ENCODE measurements at places on chromosomes 5 and 9.

DNA sequence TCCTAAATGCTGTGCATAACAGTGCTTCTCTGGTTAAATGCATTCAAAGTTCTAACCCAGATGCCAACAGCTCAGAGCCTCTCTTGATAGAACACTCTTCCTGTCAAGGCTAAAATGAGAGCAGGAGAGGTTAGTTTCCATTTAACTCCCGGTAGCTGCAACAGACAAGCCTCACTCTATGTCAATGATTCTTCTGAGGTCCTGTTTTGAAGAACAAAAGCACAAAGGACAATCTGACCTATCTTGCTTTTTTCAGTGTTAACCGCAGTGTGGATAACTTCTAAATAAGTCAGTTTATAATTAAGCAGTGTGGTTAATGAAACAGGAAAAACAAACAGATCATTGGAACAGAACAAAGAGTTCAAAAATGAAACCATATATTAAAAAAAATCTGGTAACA is 80.7 kb downstream of the ANKRD55 start:
- DNase-seq, result no peak

DNA sequence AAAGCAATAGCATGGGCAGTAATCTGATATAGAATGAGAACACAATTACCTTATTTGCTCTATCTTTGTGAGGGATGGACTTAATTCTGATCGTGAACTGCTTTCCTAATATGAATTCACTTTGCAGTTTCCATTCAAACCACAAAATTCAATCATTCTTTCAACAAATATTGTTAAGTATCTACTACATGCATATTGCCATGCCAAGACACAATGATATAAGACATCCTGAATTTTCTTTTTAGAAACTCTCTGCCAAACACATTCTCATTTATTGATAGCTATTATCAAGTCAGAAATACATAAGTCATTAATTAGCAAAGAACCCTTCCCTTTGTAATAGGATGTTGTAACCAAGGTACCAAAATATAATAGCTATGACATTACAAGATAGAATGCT is 121.6 kb upstream of the TARS1 start:
- no peak for DNase-seq

DNA sequence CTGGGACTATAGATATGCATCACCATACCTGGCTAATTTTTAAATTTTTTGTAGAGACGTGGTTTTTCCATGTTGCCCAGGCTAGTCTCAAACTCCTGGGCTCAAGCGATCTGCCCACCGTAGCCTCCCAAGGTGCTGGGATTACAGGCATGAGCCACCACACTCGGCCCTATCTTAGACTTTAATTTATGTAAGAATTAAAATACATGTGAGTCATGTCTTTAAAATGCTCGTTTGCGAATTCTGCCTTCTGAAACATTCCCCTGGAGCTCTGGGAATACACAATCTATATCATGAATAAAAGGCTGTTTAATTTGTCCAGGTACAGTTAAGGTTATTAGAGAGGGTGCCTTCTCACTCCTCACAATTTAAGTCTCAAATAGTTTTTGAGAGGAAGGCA is 32.8 kb downstream of the RHOBTB3 start:
- DNase-seq, result no peak

- DNase-seq, result no peak
These were observed 92.4 kb upstream of the CAST start for GRCh38 chr5:96569770-96570169.

GRCh38 chr9:78030296-78030552 is 1.4 kb downstream of the GNAQ start:
- DNase-seq, result no peak

- DNase-seq, result no peak
These were observed 15.9 kb downstream of the NFIL3 start for GRCh38 chr9:91407580-91408318.

GRCh38 chr5:171438738-171439137 is 19.3 kb downstream of the FGF18 start:
- DNase-seq, result no peak

DNA sequence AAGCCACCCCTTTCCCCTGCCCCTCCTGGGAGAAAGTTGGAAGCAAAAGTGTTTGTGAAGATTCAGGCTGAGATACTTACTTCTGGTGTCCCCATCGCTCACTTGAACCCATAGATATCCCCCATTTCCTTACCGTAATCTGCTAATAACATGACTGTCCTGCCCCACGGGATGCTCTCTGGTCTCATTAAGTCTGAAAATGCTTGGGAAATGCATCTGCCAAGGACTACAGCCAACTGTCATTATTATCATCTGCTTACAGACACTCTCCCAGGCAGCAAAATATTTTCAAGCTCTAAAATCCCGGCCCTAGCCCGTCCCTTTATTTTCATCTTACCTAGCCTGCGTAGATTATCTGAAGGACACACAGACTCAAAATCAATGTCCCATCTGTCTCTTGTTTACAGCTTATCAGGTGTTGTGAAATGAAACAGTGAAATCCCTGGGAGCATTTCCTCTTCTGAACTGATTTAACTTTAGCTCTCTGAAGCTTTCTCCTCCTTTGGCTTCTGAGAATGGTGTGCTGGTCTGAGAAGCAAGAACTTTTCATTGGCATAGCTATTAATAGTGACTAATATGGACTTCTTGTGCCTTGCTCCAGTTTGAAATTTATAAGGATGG is 126.9 kb upstream of the OSMR start:
- DNase-seq, result no peak

DNA sequence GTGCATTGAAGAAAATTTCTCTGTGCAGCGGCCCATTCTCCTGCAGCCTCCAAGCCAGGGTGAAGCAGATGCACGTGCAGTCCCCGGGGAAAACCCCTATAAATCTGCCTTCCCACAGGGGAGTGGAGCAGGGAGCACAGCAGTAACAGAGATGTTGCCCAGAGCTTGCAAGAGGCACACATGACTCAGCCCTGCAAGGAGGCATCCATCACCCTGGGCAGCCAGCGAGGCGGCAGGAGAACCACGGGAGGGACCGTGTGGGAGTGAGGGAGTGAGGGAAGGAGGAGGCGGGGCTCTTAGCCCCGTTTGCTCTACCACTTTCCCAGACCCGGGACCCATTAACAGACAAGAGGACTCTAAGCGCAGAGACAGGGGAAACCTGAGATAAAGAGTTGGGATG is 96.2 kb upstream of the ARAP3 start:
- no peak for DNase-seq

DNA sequence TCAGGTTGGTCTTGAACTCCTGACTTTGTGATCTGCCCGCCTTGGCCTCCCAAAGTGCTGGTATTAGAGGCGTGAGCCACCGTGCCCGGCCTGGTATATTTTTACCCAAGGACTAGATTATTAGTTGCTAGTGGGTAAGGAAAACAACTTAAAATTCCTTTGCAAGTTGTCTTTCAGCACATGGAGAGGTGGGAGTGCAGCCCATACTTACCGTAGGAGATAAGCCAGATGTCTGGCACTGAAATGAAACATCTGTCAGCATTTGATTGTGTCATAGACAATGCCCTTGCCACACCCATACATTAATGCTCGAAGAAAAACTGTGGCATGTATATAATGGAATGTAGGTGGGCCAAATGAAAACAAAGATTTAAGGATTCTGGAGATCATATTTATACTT is 36.6 kb upstream of the ANKH start:
- DNase-seq, result no peak

DNA sequence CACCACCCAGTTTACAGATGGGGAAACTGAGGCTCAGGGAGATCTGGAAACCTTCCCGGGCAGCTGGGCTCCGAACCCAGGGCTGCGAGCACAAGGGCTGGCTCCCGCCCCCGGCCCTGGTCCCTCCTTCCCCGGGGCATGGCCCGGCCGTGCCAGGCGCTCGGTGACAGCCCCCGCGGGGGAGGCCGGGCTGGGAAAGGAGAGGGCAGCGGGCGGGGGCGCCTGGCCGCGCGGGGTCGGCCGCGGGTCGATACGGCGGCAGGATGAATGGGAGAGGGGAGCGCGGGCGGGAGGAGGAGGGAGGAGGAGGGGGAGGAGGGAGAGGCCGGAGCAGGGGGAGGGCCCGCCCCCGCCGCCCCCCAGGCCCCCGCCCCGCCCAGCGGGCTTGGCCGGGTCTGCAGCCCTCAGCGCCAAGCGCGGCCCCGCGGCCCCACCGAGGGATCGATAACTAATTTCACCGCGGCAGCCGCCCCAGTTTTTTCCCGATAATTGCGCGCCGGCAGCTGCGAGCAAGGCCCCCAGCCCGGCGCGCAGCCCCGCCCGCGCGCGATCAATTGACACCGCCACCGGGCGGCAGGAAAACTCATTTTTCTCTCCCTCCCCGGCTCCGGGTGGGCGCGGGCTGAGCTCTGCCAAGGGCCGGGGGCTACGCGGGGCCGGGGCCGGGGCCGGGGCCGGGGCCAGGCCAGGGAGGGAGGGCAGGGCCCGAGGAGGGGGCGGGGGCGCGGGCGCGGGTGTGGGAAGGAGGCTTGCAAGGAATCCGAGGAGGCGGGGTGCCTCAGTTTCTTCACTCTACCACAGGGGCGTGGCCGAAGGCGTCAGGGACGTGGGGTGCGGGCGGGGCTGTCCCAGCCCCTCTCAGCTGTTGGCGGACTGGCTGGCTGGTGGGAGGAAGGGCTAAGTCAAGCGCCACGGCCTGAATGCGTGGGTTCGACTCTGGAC is 52.1 kb downstream of the C9orf50 start:
- DNase-seq, result no peak

DNA sequence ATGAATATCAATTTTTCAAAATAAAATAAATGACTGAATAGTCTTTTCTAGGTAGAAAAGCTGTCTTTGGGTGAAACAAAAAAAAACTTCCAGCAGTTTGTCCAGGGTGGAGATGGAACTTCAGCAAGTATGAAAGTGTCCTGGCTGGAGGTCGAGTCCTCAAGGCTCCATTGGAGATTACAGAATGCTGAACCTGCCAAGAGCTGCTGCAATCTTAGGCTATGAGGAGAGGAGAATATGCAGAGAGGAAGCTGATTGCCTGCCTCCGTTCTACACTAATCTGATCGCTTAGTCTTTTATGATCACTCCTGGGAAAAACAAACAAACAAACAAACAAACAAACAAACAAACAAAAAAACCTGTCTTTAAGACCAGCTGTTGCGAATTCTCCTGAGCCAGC is 50.6 kb downstream of the NREP start:
- no peak for DNase-seq

DNA sequence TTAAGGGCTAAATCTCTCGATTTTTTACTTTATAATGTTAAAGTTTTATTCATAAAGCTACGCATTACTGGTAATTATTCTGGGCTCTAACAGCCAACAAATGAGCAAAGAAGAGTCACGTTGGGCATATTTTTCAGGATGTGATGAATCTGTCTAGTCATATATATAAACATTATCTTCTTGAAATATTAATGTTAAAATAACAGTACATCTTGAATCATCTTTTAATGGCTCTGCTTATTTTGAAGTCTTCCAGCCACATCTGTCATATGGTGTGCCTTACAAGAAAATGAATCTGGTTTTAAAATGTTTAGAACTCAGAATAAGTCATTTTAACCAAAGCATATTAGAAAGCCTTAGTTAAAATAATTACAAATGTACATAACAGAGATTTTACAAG is 96.9 kb downstream of the CWC27 start:
- DNase-seq, result no peak

GRCh38 chr9:21357479-21358460 is 7.1 kb upstream of the IFNA6 start:
- DNase-seq, result no peak

GRCh38 chr5:44935262-44935661 is 126.5 kb downstream of the MRPS30 start:
- no peak for DNase-seq

DNA sequence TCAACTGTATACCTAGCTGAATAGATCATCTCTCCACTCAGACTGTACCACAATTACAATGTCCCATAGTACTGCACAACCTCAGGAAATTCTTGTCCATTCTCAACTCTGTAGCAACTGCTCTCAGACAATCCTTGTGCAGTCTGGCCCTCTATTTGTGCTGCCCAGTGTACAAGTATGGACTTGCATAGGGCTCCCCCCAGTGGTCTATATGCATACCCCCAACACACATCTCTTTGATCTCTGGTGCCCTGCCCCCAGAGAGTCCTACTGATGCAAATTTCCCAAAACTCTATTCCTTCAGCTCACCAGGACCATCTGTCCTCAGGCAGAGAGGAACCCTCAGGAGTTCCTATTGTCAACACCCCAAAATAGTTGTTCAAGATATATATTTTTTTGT is 205.3 kb downstream of the SLCO4C1 start:
- no peak for DNase-seq

DNA sequence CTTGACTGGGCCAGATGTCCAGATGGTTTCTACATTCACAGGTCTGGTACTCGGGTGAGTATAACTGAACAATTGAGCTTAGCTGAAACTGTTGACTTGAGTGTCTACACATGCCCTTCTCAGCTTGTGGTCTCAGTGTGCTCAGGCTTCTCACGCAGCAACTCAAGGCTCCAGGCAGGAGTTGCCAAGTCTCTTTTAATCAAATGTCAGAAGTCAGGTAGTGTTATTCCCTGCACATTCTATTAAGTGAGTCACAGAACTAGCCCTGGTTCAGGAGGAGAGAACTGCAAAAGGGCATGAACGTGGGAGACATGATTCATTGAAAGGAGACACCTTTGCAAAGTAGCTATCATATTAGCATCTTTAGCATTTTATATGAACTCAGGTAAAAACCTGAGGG is 199.3 kb upstream of the ACTBL2 start:
- no peak for DNase-seq

DNA sequence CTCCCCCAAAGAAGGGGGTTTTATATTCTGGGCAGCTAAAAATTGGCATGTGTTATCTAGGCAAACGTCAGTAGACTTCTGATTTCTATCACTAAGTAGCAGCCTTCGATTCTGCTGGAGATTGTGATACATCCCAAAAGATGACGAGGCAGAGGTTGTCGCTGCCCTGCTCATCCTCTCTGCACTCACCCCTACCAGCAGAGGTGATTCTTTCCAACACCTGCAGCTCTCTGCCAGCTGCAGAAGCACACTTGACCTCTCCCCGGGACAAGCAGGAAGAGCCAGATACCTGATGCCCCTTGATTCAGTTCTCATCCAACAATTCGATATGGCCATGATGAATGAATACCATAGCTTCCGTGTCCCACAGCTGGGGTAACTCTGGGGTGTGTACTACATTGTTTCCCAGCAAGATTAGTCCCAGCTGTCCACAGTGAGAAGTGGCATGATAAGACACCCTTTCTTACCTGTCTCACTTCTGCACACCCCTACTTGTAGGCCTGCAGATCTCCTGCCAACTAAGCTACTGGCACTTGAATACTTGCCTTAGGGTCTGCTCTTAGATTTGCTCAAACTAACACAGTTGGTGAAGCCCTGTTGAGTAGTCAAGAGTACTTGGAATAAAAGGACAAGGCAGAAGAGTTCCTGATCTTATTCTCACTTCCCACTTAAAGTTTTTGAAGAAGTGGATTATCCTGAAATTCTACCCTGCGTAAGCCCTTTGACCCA is 37.6 kb upstream of the SMAD5 start:
- DNase-seq, result no peak

GRCh38 chr9:131276094-131276888 is at the start of gene FAM78A:
Gene FAM78A, minus strand, starts transcription at chr9:131276510. Its CDS starts 331 bp downstream, at chr9:131276179.
- DNase-seq, result no peak

Measured in HS-27A (cell line).